ENCODE measurements at places on chromosomes 2 and 18. TPM values are rescaled to one million over a fixed set of nuclear protein-coding genes. Genes with fewer than 3 reads are reported as not detected.

CYB5A gene
- 121 TPM for total RNA-seq

MOGAT1 gene
- not detected for total RNA-seq

SERPINB7 gene
- total RNA-seq = 4.2 TPM

SERPINB4 gene
- total RNA-seq = not detected

ACTG2 gene
- 16.5 TPM for total RNA-seq

NCOA1 gene
- total RNA-seq = 4.5 TPM

RBM44 gene
- total RNA-seq = under 0.01 TPM

GCG gene
- total RNA-seq = not detected
